IPS-NIHi11 (cell line): ENCODE measurements at places on chromosomes 11 and 22.

DNA sequence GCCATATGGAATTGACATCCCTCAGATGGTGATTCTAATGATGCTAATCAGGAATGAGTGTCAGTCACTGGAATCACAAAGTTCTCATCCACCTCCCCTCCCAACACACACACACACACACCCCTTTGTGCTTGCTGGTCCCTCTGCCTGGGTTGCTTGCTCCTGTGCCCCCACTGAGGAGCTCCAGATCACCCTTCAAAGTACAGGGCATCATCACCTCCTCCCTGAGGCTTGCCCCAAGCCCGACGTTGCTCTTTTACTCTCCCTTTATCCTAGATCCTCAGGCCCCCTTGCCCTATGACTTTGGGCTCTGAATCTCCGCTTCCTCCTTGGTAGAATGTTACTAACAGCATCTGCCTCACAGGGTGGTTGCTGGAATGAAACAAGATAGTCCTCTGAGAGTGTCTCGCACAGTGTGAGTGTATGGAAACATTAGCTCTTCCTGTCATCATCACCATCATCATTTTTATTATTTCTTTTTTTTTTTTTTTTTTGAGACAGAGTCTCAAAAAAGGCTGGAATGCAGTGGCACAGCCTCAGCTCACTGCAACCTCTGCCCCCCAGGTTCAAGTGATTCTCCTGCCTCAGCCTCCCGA is 3.4 kb downstream of the TOM1 start:
- no peak for DNase-seq

GRCh38 chr22:36808721-36809344 is 8.0 kb downstream of the PVALB start:
- no peak for DNase-seq

DNA sequence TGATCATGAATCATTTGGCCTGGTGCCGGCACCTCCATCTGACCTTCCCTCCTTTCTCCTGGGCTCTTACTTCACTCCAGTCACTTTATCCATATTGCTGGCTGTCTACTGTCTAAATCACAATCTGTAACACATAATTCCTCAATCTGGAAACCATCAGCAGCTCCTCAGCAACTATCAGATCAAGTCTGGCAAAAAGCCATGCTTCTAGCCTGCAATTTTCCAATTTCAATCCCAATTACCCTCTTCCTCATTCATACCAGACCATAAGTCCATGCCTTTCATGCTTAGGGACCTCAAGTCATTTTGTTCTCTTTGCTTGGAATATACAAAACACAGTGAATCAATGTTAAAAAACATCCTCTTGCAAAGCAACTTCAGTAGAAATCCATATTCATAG is 882.8 kb upstream of the ANO3 start:
- DNase-seq = no peak

DNA sequence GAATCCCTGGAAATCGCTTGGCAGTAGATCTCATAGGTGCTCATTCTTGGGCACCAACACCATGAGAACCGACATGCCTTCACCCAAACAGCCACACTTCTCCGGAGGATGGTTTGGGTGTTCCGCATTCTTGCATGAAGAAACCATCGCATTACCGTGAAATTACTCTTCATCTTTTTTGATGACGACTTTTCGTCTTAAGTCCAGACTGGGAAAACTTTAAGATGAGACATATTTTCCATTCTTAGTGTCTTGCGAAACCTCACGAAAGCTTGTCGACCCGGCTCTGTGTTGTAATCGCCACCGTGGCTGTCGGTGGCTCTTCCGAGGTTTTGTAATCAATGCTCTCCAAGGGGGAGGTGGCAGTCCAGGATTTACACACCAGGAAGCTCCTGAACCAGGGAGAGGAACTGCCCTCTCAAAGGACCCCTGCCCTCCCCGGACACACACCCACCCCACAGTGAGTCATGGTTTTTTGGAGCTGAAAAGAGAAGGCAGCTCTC is 1.7 kb downstream of the TOM1 start:
- no peak for DNase-seq
